ENCODE measurements at places on chromosomes 5 and 9.
A peak's percentile ranks its signal among the peaks of the same experiment; 100 is the strongest.

DNA sequence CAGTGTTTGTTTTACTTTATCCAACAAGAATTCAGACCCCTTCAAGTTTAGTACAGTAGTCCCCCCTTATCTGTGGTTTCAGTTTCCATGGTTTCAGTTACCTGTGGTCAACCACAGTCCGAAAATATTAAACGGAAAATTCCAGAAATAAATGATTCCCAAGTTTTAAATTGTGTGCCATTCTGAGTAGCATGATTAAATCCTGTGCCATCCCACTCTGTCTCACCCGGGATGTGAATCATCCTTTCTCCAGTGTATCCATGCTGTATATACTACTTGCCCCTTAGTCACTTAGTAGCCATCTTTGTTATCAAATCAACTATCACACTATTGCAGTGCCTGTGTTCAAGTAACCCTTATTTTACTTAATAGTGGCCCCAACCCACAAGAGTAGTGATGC is 153.8 kb upstream of the RASA1 start:
- DNase-seq = peak; percentile 62

DNA sequence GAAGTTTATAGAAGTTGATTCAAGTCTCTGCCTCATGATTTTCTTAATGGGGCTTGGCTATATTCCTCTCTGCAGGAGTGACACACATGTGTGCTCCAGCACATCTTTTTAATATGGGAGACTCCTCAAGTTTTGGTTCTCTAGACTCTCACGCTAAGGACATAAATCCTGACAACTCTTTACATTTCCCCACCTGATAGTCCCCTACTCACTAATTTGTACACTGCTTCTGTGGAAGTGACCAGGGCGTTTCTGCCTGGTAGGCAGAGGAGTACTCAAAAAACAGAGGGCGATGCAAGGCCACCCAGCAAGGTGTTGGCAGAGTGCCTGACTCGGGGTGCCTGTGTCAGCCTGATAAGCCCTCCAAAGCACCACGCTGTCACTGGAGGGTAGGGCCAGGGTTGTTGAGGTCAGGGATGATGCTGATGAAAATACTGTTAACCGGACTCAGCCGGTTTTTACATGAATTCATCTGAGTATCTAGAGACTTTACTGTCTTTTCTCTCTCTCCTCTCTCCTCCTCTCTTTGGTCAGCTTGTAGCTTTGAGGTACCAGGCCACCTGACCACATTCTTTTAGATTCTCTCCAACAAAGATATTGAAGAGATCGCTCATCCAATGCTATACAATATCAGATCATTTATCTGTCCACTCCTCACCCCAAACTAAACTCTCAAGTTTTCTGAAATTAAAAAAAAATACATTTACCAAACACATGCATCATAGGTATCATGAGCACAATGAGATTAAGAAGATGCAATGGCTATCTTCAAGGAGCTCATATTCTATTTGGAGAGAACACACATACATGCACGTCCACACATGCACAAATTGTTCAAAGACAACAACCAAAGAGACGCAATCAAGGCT is 205.2 kb downstream of the PIK3R1 start:
- DNase-seq = peak; percentile 98

GRCh38 chr5:40374853-40375252 is 304.9 kb upstream of the PTGER4 start:
- DNase-seq = no peak

- DNase-seq = no peak
Observed at GRCh38 chr5:6760686-6761085, 47.5 kb downstream of the TENT4A start.

DNA sequence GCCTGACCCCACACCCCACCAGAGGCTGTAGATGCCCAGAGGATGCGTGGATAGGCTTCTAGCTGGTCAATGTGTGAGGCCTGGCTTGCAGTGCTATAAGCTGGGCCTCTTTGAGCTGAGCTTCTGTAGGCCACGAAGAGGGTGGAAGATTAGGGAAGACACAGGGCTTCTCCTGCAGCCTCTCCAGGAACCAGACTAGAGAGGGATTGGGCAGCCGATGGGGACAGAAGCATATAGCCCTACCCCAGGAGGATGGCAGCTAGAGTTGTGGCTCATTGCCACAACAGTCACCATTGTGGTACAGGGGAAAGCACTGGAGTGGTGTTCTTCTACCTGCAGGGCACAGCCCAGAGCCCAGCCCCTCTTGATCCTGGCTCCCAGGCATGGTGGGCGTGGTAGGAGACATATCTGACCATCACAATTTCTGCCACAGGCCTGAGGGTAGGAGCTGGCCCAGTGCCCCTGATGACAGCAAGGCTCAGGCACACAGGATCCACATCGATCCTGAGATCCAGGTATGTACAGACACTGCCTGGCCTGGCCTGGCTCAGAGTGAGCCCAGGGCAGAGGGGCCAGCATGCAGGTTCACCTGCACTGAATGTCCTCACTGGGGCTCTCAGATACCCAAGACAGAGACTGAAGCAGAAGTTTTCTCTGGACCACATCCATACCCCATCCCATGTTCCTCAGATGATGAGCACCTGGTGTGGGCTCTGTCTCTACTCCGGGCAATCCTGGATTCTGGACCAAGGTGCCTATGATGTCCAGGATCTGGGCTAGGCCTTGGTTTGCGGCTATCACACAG is 8.7 kb downstream of the PDLIM4 start:
- no peak for DNase-seq

GRCh38 chr5:135453613-135454012 is 1.5 kb upstream of the TIFAB start:
- no peak for DNase-seq

DNA sequence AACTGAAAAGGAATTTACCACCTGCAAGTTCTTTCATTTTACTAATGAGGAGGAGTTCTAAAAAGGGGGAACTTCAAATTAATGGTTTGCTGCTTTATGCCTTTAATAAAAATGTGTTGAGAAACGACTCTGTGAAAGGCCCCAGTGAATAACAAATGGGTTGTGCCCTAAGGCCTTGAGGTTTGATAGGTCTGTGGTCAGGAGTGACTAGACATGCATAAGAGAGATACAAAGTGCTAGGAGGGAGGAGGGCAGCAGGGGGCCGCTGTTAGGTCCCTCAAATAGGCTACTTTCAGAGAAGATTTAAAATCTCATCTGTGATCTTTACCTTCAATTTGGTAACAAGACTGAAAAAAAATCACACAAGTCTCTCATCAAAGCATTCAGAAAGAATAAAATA is 58.3 kb downstream of the FAM81B start:
- DNase-seq = peak; percentile 78

GRCh38 chr5:5473226-5473625 is 50.7 kb downstream of the ICE1 start:
- DNase-seq = no peak

GRCh38 chr9:14780251-14780650 is 57.7 kb upstream of the CER1 start:
- peak; percentile 7 for DNase-seq

GRCh38 chr9:114682846-114683245 is 854 bp upstream of the TEX48 start:
- DNase-seq = no peak

DNA sequence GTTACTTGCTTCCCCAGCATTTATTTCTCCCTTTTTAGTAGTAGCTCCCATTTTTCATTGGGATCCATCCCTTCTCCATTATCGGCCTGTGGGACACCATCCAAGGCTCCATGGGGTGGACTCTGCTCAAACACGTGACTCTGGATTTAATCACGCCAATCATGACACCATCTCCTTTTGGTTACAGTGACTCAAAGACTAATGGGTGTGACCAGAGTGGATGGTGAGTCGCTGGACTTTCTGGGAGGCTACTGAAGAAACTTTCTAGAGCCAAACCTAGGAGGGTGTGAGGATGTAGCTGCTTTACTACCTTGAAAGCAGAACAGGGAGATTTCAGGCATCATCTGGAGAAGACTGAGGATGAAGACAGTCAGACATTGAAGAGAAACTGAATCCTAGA is 93.1 kb downstream of the PJA2 start:
- no peak for DNase-seq

- no peak for DNase-seq
Observed at GRCh38 chr5:6750142-6750840, 37.1 kb downstream of the TENT4A start.

DNA sequence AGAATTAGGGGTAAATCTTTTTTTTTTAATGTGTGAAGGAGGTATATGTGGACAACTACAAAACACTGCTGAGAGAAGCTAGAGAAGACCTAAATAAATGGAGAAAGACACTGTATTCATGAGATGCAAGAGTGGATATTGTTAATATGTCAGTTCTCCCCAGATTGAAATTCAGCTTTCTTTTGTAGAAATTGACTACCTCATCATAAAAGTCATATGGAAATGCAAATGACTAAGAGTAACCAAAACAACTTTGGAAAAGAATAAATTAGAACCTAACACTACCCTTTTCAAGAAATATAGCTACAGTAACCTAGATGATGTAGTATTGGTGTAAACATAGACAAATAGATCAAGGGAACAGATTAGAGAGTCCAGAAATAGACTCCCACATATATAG is 400.7 kb downstream of the ADGRV1 start:
- DNase-seq = no peak

GRCh38 chr9:133580419-133580738 is 28.8 kb downstream of the FAM163B start:
- no peak for DNase-seq

- DNase-seq = peak; percentile 85
Observed at GRCh38 chr5:124651663-124652513, 94.6 kb downstream of the ZNF608 start.

DNA sequence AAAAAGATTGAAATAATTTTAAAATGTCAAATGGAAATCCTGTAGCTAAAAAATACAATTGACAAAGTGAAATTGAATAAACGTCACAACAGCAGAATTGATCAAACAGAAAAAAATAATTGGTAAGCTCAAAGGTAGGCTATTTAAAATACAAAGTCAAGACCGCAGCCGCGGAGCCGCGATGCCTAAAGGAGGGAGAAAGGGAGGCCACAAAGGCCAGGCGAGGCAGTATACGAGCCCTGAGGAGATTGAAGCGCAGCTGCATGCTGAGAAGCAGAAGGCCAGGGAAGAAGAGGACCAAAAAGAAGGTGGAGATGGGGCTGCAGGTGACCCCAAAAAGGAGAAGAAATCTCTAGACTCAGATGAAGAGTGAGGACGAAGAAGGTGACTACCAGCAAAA is 1068.5 kb upstream of the COX7C start:
- DNase-seq = no peak

- no peak for DNase-seq
Observed at GRCh38 chr5:79529110-79529509, 15.2 kb upstream of the HOMER1 start.

GRCh38 chr9:37449862-37450632 is 15.2 kb downstream of the ZBTB5 start:
- DNase-seq = no peak

DNA sequence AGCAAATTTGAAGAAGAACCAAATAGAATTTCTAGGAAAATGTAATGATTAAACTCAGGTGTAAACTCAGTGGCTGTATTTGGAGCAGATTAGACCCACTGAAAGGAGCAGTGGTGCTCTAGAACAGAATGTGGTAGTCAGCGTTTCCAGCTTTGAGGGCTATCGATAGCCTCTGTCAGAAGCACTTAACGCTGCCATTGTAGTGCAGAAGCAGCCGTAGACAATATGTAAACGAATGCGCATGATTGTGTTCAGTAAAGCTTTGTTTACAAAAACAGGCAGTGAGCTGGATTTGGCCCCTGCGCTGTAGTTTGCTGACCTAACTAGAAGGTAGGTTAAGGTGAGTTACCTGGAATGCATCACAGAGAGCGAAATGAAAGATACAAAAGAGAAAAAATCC is 72.0 kb downstream of the FAM78A start:
- no peak for DNase-seq

GRCh38 chr5:22665801-22666200 is 187.3 kb downstream of the CDH12 start:
- DNase-seq = no peak

GRCh38 chr5:171614971-171615653 is 170.5 kb upstream of the SMIM23 start:
- DNase-seq = no peak

DNA sequence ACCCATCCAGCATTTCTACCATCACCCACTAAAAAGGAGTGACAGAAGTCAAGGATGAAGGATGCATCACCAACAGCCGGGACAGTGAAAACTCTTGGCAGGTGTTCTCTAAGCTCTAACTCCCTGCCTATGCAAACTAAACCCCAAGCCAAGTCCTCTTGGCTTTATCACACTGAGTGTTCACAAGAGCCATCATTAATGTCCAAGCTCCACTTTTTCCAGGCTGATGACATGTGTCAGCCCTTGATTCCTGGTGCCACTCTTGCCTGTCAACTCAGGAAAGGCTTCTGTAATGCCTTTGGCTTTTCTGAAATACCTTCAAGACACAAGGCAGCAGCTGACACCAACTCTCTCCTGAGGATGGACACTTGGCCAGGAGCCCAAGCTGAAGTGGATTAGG is 86.9 kb downstream of the NR6A1 start:
- no peak for DNase-seq

DNA sequence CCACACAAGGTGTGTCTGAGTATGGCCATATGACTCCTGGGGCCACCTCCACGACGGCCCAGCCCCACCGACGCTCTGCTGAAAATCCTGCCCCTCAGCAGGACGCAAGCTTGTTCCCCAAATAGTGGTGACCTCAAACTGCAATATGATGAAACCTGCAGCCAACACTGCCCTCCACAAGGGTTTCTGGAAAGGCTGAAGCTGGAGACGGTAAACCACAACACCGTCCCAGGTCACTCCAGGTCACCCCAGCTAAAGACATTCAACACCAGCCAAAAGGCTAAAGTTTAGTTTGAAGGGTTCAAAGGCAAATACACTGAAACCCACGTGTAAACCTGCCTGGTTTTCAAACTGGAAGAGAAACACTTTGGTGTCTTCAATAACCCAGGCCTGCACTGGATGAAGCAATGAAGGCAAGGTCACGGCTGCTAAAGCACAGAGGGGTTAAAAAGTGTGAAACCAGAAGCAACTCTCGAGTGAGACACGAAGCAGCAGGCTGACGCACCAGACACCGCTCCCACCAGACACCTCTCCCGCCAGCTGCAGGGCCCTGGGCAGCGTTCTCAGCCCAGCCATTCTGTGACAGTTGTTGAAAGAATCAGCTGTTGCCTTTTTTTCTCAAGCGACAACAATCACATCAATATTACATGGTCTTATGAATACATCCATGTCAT is 1.8 kb upstream of the LHX3 start:
- DNase-seq = no peak

- DNase-seq = peak; percentile 72
Observed at GRCh38 chr9:110160123-110160522, 47.8 kb downstream of the C9orf152 start.

GRCh38 chr9:27929841-27930240 is 356.6 kb upstream of the C9orf72 start:
- no peak for DNase-seq

GRCh38 chr9:132239999-132240840 is 78.4 kb downstream of the NTNG2 start:
- no peak for DNase-seq

- no peak for DNase-seq
Observed at GRCh38 chr5:58239731-58240130, 220.2 kb downstream of the PLK2 start.
